ENCODE measurements at places on chromosomes 7 and 10.

DNA sequence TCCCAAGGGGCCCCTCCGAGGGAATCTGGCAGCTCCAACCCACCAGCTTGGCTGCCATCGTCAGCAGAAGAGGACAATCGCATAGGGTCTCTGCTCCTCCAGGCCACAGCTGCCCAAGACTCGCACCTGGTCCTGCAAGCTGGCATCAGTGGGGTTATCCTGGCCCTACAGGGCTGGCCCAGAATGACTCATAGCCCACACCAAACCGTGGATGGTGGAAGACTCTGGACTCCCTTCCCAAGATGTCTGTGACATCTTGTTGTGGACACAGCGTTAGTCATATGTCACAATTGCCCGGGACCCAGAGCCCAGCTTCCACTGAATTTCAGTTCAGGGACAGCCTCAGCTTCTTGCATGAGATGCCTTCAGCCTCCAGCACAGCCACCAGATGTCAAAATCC is 91.5 kb upstream of the CUX1 start:
- DNase-seq, result no peak

DNA sequence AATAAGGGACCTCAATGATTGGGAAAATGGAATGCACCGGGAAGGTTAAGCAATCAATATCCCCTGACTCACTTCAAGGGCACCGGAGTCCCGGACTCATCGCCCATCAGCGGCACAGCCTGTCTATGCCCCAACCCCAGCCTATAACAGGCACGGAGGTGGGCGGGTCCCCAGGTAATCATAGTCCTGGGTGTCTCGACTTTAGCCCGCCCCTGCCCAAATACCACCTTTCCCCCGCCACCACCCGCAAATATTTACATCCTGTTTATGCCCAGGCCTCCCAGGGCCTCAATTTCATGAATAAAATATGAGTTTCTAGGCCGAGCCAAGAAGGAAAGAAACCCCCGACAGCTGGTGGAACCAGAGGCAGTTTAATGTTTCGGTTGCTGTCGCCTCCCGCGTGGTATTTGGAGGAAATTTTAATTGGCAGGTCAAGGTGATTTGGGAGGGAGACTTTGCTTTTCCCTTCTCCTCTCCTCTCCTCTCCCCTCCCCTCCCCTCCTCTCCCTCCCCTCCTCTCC is 15.6 kb upstream of the RFC2 start:
- peak; percentile 63 for DNase-seq

DNA sequence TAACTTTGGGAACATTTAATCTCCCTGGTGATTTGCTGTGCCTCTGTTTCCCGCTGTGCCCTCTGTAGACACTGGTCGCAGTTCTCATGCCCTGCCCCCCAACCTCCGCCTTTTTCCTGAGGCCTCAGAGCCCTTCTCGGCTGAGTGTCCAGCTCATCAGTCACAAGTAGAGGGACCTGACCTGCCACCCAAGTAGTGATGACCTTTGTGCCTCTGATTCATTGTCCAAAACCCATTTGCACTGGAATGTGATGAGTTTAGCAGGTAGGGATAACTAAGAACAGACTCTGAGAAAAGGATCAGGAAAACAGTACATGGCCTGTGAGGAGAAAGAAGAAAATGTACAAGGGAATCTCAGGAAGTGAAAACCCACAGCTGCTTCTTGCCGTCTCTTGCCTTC is 58.8 kb downstream of the LANCL2 start:
- DNase-seq, result no peak

DNA sequence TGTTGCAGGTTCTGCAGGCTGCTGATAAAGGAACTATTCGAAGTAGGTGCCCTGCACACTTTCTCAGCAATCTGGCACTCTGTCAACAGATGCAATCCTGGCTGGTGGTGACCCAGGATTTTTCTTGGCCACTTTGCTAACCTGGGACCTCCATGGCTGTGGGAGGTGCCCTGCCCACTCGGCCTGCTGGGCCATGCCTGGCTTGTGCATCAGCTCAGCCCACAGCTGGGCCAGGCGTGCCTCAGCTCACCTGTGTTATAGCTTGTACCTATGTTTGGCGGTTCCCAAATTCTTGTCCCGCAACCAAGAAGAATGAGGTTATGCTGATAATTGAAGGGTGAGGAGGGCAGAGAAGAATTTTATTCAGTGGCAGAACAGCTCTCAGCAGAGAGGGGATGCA is 141.7 kb downstream of the NPY start:
- no peak for DNase-seq

GRCh38 chr10:117226813-117227451 is 14.0 kb upstream of the SLC18A2 start:
- DNase-seq, result no peak

DNA sequence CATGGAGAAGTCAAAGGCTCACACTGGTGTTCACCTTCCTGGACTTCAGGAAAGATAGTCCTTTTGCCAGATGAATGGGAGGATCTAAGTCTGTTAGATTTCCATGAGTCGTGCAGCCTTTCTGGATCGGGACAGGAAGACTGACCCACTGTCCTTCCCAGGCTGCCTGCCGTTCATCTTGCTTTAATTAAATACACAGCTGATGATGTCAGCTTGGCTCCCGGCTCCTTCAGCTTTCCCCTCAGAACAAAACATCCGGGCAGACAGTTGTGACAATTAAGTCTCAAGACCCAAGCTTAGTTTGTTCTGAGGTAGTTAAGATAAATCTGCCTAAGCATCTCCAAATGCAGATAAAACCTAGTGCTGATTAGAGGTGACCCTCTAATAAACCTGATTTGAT is 58.6 kb downstream of the AUTS2 start:
- DNase-seq, result no peak

DNA sequence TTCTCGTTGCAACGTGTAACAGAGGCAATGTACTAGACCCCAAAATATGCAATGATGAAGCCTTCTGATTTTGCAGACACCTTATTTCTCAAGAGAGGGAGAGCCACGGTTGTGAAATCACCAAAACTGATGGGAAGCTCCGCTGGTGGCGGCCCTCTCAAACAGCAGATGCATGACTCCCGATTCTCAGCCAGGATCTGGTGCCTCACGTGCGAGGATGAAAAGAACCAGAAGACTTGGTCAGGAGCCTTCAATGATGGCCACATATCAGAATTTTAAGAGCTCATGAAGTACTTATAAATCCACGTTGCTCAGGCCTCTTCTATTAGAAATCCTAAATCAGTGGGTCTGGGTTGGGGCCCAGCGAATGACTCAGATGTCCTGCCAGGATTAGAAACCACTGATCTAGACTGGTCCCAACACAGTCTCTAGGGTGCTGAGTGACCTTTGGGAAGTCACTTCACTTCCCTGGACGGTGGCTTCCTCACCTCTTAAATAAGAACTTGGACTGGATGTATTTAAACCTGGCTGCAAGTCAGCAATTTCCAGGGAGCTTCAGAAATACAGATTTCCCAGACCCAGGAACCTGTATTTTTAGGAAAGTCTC is 41.9 kb upstream of the FAM180A start:
- DNase-seq, result no peak

- DNase-seq, result no peak
These were observed 95.0 kb downstream of the PAXIP1 start for GRCh38 chr7:154907651-154908620.

DNA sequence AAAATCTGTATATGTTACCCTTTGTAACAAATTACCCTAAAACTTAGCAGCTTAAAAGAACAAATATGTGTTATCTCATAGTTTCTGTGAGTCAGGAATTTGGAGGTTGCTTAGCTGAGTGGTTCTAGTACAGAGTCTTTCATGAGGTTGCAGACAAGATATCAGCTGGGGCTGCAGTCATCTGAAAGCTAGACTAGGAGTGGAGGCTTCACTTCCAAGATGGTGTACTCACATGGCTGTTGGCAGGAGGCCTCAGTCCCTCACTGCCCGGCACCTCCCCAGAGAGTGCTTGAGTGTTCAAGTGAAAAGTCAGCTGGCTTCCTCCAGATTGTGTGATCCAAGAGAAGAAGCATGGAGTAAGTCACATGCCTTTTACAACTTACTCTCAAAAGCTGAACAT is 16.9 kb upstream of the GGCT start:
- no peak for DNase-seq

- no peak for DNase-seq
These were observed 198.4 kb upstream of the KIAA1217 start for GRCh38 chr10:24010436-24010970.

DNA sequence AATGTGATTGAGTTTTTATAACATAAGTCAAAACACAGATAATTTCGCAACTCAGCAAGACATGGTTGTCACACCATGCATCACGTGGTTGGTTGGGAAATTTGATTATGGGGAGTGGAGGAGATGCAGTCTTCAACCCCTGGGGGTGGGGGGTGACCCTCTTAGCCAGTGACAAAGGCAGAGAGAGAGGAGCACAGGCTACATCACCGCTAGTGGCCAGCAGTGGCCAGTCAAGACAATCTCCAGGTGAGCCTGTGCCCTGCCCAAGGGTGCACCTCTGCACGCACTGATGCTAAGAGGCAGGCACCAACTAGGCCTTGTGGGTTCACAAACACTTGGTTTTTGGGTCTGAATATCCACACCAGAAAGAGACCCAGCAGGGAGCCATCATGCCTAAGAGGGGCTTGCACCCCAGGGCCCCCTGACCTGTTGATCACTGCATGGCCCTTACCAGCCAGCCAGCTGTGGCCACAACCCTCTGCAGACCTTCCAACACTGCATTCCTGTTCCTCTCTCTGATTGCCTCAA is 244.4 kb downstream of the FANK1 start:
- DNase-seq, result no peak

GRCh38 chr10:11407939-11408338 is 203.5 kb downstream of the USP6NL start:
- DNase-seq, result peak; percentile 18

- no peak for DNase-seq
These were observed 265.5 kb downstream of the ANKRD30A start for GRCh38 chr10:37390926-37391325.

- no peak for DNase-seq
These were observed 266.0 kb downstream of the MAD1L1 start for GRCh38 chr7:1966631-1967200.

GRCh38 chr10:100670828-100671479 is 74.4 kb upstream of the PAX2 start:
- DNase-seq, result peak; percentile 47

GRCh38 chr10:61160253-61160652 is 216.3 kb upstream of the RHOBTB1 start:
- DNase-seq, result no peak

- DNase-seq, result no peak
These were observed 48.9 kb downstream of the TMEM178B start for GRCh38 chr7:141122736-141123135.

- DNase-seq, result no peak
These were observed 21.5 kb downstream of the SH3PXD2A start for GRCh38 chr10:103833731-103834365.

DNA sequence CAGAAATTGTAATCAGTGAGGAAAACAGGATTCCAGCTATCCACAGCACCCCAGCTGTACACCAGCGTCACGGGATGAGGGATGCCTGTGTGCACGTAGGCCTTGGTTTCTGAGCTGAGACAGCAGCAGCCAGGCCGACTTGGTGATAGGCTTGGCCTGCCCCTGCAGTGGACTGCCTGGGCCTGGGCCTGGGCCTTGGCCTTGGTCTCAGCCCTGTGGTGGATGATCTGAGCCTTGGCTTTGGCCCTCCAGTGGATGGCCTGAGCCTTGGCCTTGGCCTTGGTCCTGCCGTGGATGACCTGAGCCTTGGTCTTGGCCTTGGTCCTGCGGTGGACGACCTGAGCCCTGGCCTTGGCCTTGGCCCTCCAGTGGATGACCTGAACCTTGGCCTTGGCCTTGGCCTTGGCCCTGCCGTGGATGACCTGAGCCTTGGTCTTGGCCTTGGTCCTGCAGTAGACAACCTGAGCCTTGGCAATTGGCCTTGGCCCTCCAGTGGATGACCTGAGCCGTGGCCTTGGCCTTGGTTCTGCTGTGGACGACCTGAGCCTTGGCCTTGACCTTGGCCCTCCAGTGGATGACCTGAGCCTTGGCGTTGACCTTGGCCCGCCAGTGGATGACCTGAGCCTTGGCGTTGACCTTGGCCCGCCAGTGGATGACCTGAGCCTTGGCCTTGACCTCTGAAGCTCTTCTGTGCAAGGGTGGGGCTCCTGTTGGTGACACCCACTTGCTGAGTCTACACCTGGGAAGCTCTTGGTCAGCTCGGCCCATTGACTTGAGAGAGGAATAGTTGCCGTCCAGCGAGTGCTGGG is 93.8 kb downstream of the CUX1 start:
- no peak for DNase-seq

DNA sequence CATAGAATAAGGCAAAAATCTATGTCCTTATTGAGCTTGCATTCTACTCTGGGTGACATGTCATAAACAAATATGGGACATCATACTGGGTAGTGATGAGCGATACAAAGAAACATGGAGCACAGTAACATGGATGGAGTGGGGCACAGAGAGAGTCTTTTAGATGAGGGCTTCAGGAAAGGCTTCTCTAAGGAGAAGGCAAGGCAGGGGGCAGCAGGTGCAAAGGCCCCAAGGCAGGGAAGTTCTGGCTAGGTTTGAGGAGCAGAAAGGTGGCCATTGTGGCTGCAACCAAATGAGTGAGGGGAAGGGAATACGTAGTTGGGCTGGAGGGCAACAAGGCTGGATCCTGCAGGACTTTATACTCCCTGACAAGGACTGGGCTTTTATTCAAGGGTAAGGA is 211.4 kb downstream of the HERPUD2 start:
- no peak for DNase-seq
